Pulmonary artery endothelial cell (primary cell): ENCODE measurements at places on chromosomes 3 and 15. TPM values are rescaled to one million over a fixed set of nuclear protein-coding genes. Genes with fewer than 3 reads are reported as not detected.
A peak's percentile ranks its signal among the peaks of the same experiment; 100 is the strongest.

DNA sequence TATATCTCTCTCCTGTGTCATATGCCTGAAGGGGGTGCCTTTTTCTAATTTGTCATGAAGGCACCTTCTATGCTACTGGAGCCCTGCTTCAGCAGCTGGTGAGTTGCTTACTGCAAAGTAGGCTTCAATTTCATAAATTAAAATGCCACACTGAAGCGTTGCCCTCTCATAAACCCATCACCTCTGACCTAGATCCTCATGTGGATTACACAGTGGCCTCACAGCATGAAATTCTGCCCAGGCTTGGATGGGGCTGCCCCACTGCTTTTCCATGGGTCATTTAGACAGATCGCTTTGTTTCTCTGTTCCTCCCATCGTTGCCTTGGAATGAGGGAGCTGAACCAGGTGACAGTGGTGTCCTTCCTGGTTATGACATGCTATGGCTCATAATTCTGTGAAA lies 131.2 kb downstream of the RPL22L1 start:
- no peak for DNase-seq

GRCh38 chr3:5321666-5322340 lies 134.3 kb downstream of the EDEM1 start:
- no peak for DNase-seq

DNA sequence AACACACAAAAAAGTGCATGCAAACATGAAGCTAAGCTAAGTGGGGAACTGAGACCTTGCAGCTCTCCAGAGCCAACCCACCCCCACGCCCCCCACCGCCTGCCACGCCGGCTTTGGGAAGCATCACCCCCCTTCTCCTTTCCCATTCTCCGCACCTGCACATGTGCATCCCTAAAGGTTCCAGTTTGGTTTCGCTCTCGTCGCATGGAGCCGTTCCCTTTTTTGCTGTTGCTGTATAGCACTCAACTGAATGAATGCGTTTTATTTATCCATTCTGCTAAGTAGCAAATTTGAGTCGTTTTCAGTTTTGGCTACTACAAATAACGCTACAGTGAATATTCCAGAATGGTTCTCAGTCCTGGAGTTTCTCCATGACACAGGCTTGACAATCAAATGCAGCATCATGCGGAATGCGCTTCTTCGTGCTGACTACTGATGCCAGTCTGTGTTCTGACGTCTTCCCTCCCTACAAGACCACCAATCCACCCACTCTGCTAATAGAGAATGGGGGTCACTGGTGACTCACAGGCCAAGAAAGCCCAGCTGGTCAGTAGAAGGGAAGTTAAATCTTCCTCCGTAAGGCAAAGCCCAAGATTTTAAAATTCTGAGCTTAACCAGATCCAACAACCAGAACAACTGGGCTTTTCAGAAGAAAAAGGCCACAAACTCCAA lies 115.3 kb downstream of the XXYLT1 start:
- DNase-seq, result no peak

GRCh38 chr15:21269121-21269520 lies 171.2 kb downstream of the POTEB3 start:
- no peak for DNase-seq

DNA sequence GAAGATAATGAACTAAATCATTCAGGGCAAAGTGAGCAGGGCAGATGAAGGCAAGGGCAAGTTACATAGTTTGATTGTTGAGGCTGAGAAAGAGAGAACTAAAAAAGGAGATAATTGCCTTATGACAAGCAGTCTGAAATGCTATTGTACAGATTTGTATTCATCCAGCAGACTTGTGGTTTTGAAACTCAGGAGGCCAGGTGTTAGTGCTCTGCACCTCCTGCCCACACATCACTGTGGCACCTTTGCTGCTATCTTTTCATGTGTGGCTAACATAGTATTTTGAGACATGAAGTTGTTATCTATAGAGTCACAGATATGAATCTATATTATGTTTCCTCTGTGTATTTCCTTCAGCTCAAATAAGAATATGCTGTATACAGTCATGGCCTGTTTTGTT lies 24.3 kb upstream of the SUCLG2 start:
- no peak for DNase-seq

GRCh38 chr3:78765671-78766485 lies 1001.9 kb downstream of the ROBO1 start:
- DNase-seq, result no peak

DNA sequence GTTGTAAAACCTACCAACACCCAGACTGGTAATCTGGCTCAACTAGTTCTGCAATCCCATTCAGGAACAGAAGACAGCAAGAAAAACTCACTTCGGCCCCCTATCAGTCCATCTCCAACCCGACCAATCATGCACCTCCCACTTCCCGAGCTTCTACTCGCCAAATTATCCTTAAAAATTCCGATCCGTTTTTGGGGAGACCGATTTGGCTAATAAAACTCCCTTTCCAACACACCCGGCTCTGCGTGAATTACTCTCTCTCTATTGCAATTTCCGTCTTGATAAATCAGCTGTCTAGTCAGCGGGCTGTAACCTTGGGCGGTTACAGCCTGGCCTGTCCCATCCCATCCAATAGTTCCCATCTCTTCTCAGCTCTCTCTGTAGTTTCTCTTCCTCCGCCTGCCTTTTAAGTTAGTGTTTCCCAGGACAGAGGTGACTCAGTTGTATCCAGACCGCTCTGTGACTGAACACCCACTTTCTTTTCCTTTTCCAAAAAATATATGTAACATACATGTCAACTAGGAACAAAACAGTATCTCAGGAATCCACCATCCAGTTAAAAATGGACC lies 780 bp upstream of the ACAD9 start:
- DNase-seq, result peak; percentile 8

DNA sequence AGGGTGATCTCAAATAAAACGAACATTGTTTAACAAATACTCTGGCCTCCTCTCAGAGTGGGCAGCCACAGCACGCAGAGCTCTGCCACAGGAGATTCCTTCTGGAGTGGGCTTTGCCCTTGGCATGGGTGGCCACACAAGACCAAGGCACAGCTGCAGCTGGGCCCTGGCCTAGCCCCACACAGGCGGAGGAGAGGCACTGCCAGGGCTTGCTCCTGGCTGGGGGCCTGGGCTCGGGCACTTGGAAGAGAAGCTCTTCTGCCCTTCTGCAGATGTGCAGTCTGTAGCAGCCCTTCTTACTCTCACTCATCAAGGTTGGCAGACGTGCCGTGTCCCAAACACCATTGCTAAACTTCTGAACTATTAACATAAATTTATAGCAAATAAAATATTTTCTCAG lies 67.2 kb downstream of the CRTC3 start:
- DNase-seq, result no peak

DNA sequence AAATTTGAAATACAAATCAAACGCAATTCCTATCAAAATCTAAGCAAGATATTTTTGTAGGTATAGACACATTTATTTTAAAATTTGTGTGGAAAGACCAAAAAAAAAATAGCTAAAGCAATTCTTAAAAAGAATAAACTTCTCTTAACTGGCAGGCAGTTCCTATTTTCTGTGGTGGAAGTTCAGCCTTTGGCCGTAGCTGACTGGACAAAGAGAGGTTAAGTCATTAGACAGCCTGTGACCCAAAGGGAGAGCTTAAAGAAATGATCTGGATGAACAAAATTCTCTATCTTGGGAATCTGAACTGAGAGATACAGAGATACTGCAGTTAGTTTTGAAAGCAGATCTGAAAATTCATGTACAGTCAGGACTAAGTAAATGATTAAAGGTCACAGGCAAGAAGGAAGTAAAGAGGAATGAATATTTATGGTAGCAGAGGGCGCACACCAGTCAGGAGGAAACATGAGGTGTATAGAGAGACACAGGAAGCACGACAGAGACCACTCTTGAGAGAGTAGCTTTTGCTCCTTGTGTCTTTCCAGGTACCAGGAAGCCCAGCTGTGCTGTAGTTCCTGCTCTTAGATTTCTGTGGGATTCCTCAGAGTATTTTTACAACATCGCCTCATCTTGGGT lies 57.5 kb downstream of the TPRG1 start:
- no peak for DNase-seq

DNA sequence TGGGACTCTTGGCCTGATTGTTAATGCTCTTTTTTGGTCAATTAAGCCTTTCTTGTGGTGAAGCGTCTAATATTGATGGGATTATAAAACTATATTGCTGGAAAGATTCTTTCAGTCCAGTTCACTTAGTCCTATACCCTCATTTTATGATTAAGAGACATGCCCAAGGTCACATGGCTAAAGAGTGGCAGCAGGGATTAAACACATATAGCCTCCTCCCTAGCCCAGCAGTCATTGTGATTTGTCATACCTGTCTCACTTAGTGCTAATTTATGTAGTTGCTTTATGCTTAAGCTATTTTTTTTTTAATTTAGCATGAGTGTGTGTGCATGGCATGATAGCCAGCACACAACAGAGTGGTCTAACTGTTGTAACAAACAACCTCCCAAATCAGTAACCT lies 9.5 kb downstream of the PARP14 start:
- no peak for DNase-seq

DNA sequence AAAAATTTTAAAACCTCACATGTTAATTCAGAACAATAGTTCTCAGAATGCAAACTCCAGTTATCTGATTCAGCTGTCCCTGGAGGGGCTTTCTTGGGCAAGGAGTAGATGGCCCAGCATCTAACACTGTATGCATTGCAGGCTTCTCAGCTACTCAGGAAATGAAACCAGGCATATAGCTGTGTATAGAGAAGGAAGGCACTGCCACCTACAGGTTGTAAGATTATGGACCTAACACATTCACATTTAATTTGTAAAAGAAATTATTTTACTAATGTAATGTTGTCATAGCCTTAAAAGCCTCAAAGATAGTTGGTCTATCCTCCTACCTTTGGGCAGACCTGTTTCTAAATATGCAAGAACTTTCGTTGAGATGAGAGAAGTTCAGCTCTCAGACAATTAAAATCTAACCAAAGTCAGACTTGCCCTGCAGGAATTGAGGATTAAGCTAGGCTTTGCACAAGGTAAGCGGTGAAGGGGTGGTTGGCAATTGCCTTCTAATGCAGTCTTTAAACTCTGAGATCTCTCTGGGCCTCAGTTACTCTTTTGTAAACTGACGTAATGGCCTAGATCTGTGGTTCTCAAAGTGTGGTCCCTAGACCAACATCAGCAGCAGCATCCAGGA lies 132.8 kb upstream of the SLC24A5 start:
- peak; percentile 30 for DNase-seq

- no peak for DNase-seq
Observed at GRCh38 chr3:136728473-136728872, 23.7 kb downstream of the STAG1 start.

GRCh38 chr15:59020322-59020721 lies 32.9 kb downstream of the RNF111 start:
- DNase-seq, result no peak

GRCh38 chr3:159057621-159058020 lies 255.8 kb downstream of the MFSD1 start:
- DNase-seq, result no peak

DNA sequence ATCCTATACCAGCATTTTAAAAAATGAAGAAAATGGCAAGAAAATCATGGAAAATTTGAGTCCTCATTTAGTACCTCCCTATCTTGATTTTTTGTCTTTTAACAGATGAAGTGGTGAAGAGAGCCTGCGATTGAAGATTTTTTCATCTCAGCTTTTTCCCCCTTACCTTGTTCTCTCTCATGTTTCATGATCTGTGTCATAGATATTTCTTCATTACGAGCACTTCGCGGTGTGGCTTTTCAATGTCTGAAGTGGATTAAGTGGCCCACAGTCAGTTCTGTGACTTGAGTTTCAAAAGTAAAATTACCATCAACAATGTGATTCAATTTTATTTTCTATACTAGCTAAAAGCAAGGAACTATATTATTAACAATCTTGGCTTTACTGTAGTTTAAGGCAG lies 147.2 kb downstream of the FNDC3B start:
- no peak for DNase-seq

- no peak for DNase-seq
Observed at GRCh38 chr3:122405015-122405414, 10.8 kb downstream of the WDR5B start.

- no peak for DNase-seq
Observed at GRCh38 chr3:20552605-20553275, 366.7 kb upstream of the SGO1 start.

DNA sequence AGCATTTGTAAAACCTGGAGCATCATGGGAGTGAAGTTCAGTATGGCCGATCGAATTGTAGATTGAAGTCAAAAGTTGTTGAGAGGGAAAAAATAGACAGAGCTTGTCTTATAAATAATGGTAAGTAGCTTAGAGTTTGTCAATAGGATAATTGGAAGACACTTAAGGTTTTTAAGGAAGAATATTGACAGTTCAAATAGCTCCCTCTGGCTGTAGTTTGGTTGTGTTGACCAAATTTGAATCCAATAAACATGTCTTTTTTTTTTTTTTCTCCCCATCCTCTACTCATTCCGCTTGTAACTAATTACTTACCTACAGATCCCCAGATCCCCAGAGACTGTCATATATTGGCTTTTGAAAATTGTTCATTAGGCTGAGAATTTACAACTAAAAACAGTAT lies 677.0 kb downstream of the AGBL1 start:
- no peak for DNase-seq

DNA sequence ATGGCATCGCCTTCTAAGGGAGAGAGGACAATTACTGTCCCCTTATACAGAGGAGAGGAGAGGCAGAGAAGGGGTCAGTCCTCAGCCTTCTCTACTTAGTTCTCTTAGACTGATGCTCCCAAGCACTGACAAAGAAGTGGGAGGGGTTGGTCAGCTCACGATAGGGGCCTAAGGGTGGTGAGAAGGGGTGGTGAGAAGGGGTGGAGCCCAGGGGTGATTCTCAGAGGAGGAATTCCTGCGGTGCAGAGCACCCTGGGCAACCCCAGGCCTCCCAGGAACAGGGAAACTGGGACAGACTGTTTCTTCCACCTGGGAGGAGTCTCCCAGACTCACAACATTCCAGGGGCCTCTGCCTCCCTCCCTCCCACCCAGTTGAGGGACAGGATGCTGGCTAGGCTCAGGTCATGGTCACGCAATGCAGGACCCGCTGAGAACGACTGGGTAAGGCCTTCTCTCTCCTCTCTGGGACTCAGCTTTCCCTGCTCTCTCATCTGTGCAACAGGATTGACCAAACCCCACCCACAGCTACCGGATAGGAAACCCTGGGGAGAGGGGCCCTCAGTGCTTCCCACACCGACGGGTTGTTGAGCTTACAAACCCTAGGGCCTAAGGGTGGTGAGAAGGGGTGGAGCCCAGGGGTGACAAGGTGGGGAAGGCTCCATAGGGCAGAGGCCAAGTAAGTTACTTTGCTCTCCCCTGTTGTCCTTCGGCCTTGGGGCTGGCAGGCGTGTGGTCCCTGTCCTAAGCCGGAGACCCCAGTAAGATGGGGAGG lies 1.5 kb downstream of the TPRA1 start:
- DNase-seq, result no peak

GRCh38 chr3:51190827-51191226 lies 194.3 kb upstream of the MANF start:
- no peak for DNase-seq

GRCh38 chr15:34717729-34718128 lies 37.1 kb downstream of the GJD2 start:
- no peak for DNase-seq

The GP9 gene
- total RNA-seq, result not detected in 2 replicates

The ATP13A4 gene
- total RNA-seq, result 0.07 TPM in 2 replicates

The TNNC1 gene
- 0.18 TPM in 1 of 2 replicates, not detected in the other for total RNA-seq

The SPATA12 gene
- 0.04 and 0.07 TPM in 2 replicates for total RNA-seq

The CCR1 gene
- total RNA-seq, result not detected in 2 replicates

The OXTR gene
- 0.07 and 0.28 TPM in 2 replicates for total RNA-seq

The CLDN1 gene
- 0.07 and 0.14 TPM in 2 replicates for total RNA-seq

The ACSBG1 gene
- not detected in 2 replicates for total RNA-seq

The MYZAP gene
- total RNA-seq, result 4.5 and 7.4 TPM in 2 replicates

The DNAJC19 gene
- total RNA-seq, result 35.4 and 40.8 TPM in 2 replicates

The PLD1 gene
- 78.9 and 81.0 TPM in 2 replicates for total RNA-seq

The RAD51 gene
- 9.2 and 12.9 TPM in 2 replicates for total RNA-seq

The ADAMTSL3 gene
- not detected in 2 replicates for total RNA-seq

The BRPF1 gene
- 20.7 and 22.6 TPM in 2 replicates for total RNA-seq

The SLC24A5 gene
- total RNA-seq, result not detected in 2 replicates

The PRSS50 gene
- total RNA-seq, result not detected in 2 replicates

The ZNF660 gene
- 0.59 and 2.4 TPM in 2 replicates for total RNA-seq
